ENCODE measurements at places on chromosomes 7 and 10.
A peak's percentile ranks its signal among the peaks of the same experiment; 100 is the strongest.

DNA sequence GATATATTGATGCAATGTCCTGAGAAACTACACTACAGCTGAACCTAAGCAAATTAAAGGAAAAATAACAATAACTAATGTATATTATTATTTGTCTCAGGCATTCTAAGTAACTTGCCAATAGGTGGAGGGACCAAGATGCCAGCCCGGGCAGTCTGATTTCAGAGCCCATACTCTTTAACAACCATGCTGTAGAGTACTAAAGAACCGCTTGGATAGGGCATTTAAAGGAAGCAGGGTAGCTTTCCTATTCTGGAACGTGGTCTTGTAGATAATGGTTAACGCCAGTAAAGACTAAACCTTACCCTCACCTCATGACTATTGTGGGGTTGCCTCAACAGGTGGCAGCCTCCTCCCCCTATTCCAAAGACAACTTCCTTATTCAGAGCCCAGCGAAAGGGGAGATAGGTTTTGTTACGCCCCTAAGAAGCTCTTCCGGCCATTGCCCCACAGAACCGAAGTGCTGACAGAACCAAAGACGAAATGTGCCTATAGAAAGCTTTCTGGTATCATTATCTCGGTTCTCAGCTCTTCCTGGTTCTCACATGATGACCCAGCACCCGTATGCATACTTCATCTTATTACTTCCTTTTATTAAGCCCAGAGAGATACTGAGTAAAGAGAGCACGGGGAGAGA, 707 bp upstream of the C1GALT1 start:
- peak; percentile 59 for DNase-seq

DNA sequence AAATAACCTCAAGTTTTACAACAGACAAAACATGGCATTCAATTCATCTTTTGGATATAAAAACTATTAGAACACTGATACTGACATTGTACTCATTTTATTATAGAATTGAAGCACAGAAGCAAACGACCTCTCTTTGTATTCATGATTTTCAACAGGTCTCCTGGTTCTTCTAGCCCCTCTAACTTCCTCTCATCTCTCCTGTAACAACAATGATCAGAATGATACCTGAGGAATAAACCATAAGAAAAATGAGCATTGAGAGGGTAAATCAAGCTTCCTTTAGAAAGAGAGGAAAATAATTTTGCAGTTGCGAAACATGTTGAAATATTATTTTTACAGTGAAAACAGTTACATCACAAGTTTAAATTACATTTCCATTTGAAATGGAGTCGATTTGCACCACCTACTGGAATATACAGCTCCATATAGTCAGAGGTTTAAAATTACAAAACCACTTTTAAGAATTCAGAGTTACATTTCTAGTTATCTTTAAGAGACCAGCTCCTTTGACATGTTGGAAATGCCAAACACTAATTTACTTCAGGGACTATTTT, 17.5 kb upstream of the TEX36 start:
- DNase-seq: no peak

DNA sequence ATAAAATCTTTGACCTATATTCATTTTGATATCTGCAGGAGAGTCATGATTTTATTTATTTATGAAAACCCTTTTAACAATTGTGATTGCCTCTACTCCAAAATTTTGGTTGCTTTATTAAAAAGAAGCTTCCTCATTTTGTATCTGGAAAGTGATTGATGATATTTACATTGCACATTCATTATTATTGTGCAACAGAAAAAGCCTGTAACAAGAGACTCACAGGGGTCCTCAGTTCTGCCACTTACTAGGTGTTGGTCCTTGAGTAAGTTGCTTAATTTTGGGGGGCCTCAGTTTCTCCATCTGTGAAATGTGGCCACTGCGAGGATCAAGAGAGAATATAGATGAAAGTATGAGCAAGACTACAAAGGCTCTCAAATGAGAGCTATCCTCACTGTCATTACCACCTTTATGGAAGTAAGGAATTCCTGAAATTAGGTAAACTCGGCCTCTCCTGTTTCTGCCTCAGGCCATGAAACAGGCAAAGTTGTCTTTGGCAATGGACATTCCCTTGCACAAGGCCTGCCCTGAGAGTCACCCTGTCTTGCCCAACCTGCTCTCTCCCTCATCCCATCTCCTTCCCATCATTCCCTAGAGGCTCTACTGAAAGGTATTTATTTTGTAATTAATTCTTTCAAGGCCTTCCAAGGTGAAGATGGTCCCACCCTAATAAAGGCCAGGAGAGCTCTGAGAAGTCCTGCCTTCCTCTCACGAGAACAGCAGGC, 66.1 kb upstream of the ABLIM1 start:
- no peak for DNase-seq

DNA sequence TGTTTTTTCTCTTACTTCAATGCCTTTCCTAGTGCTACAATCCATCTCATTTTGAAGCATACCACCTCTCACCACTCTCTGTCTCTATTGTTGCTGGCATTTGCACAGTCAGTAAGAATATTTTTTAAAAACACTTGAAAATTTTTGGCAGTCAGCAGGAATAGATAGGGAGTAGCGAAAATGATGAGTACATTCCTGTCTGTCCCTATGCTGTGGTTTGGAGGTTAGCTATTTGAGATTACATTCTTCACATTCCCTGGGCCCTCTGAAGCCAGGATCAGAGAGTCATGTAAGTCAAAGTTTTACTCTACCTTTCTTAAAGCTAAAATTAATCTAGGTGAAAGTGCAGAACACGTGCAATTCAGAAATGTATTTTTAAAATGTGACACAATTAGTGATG, 53.0 kb upstream of the MAGI2 start:
- no peak for DNase-seq

- DNase-seq: no peak
These were observed 1.2 kb downstream of the DYDC2 start for GRCh38 chr10:80357851-80358125.

DNA sequence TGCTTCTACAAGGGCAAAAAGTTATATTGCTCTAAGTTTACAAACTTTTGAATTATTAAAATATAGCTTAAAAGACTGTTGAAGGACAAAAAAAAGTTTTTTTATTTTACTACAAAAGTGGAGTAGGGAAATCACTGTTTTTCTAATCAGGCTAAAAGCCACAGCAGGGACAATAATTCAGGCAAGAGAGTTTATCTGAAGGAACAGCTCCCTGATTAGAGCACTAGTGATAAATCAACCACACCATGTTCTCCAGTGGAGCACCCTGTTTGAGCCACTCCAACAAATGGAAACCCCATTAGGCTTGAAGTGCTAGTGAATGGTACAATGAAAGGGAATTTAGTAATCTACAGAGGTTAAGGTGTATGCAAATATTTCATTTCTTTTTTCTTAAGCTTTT, 357.1 kb downstream of the SEMA3D start:
- DNase-seq: no peak

DNA sequence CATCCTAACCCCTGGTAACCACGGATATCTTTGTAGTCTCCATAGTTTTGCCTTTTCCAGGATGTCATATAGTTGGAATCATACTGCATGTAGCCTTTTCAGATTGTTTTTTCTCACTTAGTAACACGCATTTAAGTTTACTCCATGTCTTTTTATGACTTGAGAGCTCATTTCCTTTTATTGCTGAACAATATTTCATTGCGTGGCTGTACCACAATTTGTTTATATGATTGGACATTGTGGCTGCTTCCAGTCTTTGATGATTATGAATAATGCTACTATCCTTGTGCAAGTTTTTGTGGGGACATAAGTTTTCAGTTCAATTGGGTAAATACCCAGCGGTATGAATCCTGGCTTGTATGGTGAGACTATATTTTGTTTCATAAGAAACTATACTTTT, 60.8 kb downstream of the AOAH start:
- DNase-seq: no peak

DNA sequence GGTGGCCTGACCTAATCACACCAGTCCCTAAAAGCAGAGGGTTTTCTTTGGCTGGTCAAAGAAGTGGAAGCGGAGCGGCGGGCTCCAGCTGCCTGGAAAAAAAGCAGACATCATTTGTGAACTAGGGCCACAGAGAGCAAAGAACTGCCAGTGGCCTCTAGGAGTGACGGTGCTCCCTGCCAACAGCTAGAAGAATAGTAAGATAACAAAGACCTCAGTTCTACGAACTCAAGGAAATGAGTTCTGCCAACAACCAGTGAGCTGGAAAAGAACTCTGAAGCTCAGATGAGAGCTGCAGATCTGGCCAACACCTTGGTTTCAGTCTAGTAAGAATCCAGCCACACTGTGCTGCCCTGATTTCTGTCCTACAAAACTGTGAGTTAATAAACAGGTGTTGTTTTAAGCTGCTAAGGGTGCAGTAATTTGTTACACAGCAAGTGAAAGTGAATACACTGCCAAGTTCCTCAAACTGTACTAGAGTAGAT, 178.0 kb downstream of the SRPK2 start:
- DNase-seq: peak; percentile 62
